ENCODE measurements at places on chromosomes 1 and 21. TPM values are rescaled to one million over a fixed set of nuclear protein-coding genes. Genes with fewer than 3 reads are reported as not detected.

KRTAP13-2 gene
- not detected for total RNA-seq

- no peak for DNase-seq
Observed at GRCh38 chr1:191558379-191558778, 599.9 kb upstream of the RGS18 start.

DCDC2B gene
- not detected for total RNA-seq

- no peak for DNase-seq
Observed at GRCh38 chr21:36656138-36656537, 42.8 kb upstream of the SIM2 start.

Measured in activated CD8-positive, alpha-beta memory T cell treated with anti-CD3 and anti-CD28 coated beads, Interleukin-2, amount 10 ng/mL, durations not matched to agents 7 days and 5 days (primary cell).